Activated CD8-positive, alpha-beta memory T cell treated with anti-CD3 and anti-CD28 coated beads for 48 hours (primary cell): ENCODE measurements at places on chromosomes 7 and 10.

- no peak for DNase-seq
These were observed 25.9 kb upstream of the OCM start for GRCh38 chr7:5854738-5855137.

GRCh38 chr10:22366435-22366703 lies 21.1 kb downstream of the SPAG6 start:
- no peak for DNase-seq

- no peak for DNase-seq
These were observed 146.1 kb downstream of the CCDC71L start for GRCh38 chr7:106514881-106515280.

GRCh38 chr7:151339651-151340382 lies 1.8 kb upstream of the NUB1 start:
- no peak for DNase-seq

DNA sequence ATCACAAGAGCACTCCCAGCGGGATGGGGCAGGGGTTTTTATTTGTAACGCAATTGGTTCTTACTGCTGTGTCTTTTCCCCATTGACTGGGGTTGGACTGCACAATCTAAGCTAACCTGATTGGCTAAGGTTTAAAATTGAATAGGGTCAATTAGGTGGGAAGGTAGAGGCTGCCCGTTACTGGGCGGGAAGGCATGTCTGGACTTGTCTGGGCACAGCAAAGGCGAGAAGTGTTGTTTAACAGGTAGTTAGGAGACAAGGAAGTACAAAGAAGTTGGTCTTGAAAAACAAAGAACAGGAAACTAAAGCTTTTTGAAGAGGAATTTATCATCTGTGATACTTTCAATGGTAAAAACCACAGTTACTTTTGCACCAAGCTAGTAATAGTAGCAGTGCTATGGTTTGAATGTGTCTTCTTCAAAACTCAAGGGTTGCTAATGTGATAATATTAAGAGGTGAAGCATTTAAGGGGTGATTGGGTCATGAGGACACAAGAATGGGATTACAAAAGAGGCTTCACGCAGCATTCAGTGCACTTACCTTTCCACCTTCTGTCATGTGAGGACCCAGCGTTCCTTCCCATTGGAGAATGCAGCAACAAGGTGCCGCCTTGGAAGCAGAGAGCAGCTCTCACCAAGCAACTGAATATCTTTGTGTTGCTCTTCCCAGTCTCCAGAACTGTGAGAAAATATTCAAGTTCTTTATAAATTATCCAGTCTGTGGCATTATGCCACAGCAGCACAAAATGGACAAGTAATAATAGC lies 875.5 kb upstream of the SORCS1 start:
- no peak for DNase-seq

DNA sequence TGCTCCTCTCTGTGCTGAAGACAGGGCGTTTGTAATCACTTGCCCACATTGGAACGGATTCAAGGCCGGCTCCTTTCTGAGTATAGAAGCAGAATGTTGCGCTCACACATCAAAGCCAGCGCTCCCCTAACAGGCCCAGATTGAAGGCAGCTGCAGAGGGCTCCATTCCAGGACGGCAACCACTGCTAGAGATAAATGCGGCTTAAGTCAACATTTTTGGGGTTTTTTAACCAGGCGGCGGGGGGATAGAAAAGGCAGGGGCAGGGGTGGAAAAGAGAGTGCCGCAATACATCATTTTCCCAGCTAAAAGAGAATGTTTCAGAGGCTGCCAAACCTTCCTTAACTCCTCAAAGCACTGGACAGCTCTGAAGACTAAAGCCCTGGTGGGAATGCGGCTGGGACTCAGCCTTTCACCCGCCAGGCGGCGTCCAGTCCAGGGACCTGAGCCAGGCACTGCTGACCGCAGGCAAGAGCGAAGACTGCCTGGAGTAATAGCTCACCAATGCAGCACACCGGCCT lies 189.6 kb downstream of the TNS3 start:
- no peak for DNase-seq

DNA sequence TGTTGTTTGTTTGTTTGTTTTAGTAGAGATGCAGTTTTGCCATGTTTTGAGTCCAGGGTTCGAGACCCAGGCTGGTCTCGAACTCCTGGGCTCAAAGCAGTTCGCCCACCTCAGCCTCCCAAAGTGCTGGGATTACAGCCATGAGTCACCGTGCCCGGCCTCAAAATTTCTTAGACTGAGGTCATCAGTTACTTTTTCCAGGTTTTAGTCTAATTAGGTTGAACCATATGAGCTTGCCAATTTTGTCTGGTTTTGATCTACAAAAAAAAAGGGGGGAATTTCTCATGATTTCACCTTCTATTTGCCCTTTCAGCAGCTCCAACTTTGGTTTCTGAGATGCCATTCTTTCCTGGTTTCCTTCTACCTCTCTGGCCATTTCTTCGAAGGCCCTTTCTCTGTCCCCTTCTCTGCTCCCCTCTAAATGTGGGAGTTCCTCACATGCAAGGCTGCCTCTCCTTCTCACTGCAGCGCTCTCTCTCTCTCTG lies 5.5 kb downstream of the CUEDC2 start:
- DNase-seq, result no peak

GRCh38 chr10:35949811-35950211 lies 307.7 kb upstream of the FZD8 start:
- no peak for DNase-seq

DNA sequence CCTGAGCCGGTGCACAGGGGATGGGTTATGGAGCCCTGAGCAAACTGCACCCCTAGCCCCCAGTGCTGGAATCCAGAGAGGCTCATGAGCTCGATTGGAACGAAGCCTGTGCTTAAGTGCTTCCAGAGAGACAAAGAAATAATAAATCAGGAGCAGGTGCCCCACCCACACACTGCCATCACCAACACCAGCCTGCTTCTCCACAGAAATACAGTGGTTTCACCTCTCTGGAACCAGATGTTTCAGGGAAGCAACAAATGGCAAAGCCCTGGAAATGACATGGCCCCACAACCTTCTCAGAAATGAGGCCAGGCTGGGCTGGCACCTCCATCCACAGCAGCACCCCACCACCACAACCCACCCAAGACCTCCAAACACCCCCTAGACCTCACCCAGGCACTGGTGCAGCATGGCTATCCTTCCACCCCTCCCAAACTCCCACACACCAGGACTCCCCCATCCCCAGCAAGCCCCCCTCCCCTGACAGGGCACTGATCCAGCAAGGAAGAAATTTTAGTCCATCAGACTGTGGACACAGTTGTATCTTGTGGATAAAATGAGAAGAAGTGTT lies 4.1 kb upstream of the SLC18A3 start:
- DNase-seq, result no peak

GRCh38 chr7:110356438-110356837 lies 734.5 kb upstream of the LRRN3 start:
- no peak for DNase-seq

GRCh38 chr10:5076615-5077014 lies 17.6 kb upstream of the AKR1C3 start:
- DNase-seq, result no peak

DNA sequence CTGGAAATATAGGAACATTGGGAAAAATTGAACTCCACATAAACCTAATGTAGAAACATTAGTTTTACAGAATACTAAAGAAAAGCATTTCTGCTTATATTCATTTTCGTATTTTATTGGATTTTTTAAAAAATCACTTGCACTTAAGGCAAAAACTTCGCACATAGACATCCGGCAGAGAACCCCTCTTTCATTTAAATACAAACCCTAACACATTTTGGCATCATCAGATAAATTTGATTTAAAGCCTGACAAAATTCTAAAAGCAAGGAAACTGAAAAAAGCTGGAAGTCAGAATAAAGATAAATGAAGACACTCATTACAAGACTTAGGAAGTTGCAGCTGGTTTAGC lies 396 bp upstream of the EXOC4 start:
- no peak for DNase-seq

GRCh38 chr7:47535704-47536628 lies 45.9 kb downstream of the TNS3 start:
- no peak for DNase-seq
